ENCODE measurements at places on chromosomes 3 and 15.

DNA sequence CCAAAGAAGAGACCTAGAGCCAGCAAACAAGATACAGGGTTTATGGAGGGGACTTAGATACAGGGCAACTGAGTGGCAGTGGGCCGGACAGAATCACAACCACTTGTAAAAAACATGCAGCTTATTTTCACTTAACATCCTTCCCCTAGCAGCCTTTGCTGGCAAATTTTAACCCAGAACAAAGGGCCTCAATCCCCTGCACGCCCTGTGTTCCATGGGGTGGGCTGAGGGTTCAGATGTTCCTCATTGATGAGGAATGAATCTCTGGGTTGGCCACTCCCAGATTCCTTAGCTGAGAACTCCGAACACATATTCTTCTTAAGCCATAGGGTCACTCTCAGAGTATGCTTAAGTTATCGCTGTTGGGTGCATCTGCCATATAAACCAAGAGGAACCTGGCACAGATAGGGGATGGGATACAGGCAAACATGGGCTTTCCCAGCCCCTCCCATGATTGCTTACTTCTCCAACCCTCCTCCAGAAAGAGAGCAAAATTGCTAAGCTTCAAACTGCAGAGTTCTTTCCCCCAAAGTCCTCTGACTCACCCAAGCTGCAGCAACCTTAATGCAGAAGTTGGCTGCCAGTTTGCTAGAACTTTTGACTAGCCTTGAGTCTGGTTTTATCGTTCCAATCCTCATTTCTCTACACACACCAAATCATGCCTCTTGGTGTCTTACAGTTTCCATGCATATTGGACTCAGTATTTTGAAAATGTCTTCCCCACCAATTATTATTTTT is 146.9 kb downstream of the CD47 start:
- peak; percentile 4 for DNase-seq

- DNase-seq, result no peak
Measured at GRCh38 chr3:180996415-180996932, 6.9 kb upstream of the DNAJC19 start.

DNA sequence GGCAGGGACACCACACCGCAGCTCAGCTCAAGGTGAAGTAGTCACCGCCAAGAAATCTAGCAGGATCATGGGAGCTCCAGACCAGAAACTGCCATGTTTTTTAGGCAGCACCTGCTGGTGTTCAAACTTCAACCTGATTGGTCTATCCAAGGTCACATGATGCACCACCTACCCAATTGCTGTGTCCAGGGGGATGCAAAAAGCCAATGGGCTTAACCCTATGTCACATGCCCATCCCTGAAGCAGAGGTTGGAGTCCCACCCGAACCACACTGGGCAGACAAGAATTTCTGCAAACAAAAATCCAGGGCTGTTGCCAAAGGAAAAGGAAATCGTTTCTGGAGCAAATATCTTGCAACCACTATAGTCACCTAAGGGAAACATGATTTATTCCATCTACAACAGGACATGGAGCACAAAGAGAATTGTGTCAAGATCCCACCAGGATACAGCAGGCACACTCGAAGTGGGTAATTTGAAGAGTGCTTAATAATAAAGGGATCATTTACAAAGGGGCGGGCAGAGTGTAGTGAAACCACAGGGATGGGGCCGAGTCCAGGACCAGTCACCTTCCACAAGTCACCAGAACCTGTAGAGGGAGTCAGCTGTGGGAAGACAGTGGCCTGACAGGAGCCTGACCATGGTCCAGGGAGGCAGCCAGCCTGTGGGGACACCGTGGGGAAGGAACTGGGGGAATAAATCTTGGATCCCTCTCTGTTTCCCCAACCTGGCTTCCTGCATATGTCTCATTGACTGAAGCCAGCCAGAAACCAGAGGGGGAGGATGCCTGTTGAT is 34.2 kb upstream of the TSEN2 start:
- DNase-seq, result no peak

DNA sequence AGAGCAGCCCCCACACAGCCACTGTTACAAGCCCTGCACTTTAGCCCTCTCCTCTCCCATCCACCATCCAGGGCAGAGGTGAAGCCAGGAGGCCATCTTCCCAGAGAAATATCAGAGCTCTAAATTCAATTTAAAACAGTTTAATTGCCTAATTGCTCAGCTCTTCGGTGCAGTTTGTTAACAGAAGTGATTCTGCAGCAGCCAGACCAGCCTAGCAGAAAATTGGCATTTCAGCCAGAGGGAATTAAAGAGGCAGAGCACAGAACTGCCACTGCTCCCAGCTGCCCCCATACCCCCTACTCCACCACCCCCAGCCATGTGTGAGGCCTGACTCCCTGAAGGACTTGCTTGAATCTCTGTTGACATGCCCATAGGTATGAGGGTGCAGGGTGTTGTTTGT is 38.5 kb downstream of the TPRA1 start:
- DNase-seq, result no peak

DNA sequence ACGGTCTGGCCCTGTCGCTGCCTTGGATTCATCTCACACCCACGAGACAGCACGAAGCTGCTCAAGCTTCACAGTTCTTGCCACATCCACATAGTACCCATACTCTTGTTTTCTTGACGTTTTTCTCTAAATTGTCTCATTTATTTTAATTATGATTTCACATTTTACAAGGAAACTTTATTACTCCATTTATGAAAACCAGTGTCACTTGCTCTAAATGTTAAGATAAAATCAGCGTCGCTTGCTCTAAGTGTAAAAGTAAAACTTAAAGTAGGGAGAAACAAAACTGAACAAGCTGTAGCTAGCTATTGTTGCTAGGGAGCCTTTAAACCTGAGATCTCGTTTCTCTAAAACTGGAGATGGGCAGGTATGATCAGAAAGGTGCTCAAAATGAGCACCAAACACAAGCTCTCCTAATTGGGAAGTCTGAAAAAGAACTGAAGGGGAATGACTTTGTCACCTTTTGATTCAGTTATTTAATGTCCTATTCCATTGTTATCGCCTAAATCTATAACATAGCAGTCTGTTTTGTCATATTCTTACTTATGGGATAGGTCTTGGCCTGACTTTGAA is 680 bp downstream of the IFT122 start:
- peak; percentile 83 for DNase-seq

DNA sequence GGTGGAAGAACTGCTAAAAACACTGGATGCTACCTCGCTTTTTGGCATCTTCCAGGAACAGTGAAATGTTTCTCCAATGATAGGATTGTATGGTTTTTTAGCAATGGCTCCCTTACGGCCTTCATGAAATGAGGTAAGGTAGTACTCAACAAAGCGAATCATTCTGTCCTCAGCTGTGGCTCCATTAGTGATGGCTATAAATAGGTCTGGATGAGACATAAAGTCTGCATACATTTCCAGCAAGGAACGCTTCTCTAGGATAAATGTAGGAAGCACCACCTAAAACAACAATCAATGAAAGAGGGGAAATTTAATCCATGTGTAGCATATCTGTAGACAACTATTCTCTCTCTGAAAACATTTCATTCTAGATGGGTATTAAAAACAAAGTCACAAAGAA is 32.4 kb upstream of the SNX4 start:
- no peak for DNase-seq

- DNase-seq, result peak; percentile 16
Measured at GRCh38 chr3:130509008-130509407, 8.0 kb upstream of the COL6A6 start.

DNA sequence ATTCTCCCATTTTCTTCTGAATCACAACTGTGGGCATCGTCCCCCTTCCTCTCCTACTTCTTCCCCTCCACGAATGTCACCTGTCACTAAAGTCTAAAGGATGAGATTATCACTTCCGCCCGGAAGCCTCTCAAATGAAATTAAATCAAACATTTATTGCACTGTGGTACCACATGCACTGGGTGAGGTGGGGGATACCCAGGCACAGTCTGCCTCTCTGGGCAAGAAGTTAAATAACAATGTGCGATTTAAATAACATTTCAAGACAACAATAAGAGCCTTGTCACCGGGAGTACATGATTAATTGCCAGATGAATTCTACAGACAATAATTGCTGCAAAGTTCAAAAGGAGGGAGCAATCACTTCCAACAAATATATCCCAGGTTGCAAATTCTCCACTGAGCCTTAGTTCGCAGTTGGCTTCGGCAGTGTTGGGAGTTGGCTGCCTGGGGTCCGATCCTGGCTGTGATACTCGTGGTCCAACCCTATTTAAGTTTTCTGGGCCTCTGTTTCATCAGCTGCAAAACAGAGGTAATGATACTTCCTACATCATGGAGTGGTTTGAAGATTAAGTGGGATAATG is 77.7 kb downstream of the FOXP1 start:
- DNase-seq, result no peak

- DNase-seq, result no peak
Measured at GRCh38 chr3:193465992-193466608, 87.5 kb upstream of the ATP13A5 start.

DNA sequence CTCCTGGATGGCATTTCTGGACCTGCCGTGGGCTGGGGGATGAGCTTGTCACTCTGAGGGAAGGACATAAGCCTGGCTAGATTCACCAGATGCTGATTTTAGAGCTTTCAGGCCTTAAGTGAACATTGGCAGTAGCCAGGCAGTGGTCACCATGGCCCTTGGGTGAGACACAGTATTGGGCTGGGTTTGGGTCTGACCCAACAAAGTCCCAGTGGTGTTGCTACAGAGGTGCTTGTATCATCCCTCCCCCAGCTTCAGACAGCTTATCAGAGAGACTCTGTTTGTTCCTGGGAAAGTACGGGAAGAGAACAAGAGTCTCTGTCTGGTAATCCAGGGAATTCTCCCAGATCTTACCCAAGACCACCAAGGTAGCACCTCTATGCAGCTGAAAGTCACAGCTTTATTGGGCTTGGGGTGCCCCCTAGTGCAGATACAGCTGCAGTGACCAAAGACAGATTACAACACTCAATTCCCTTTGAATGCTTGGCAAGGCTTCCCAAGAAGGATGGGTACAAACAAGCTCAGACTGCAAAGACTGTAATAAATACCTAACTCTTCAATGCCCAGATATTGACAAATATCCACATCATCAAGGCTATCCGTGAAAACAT is 9.8 kb upstream of the RUVBL1 start:
- peak; percentile 81 for DNase-seq

DNA sequence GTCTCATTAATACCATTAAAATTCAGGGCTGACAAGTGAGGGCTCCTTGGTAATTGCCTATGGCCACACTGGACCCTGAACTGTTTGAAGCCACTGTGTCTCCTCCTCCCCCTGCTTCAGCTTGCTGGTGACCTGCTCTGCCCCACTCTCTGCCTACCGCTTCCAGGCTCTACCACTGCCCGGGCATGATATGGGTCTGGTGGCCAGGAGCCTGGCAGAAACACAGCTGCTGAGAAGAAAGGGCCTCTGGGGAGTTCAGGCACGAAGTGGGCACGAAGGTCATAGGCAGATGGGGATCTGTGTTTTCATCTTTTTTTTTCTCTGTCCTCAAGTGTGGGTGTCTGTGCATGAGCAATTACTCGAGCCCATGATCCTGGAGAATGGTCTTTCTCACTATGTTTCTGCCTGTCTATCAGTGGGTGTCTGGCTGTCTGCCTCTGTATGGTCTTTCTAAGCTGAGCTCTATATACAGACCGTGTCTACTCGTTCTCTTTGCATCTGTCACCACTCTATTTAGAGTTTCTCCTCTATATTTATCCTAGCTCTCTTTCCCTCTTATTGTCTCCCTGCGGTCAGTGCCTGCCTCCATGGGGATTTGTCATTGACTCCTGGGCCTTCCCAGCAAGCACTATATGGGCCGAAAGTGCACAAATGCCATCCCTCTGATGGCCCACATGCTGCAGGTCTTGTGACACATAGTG is 42.1 kb upstream of the EPHB1 start:
- DNase-seq, result no peak

DNA sequence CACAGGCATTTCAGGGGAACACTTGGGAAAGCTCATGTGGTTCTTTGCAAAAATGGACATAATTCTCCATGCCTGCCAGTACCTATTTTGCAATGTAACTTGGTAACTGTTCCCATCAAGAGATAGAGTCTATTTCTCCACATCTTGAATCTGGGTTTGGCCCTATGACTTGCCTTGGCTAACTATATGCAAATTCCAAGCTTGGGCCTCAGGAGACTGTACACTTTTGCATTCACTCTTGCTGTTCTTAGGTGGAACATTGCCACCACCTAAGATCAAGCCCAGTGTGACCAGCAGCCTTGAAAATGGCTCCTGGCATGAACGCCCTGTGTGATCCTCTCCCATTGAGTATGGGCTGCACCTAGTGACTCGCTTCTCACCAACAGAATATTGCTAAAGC is 19.8 kb upstream of the SMAD6 start:
- DNase-seq, result no peak
